Stimulated activated CD4-positive, alpha-beta T cell treated with anti-CD3 and anti-CD28 coated beads, Interleukin-1b, Interleukin-23, amount 100 ng/mL, for 24 hours (primary cell): ENCODE measurements at places on chromosomes 1 and 21.

DNA sequence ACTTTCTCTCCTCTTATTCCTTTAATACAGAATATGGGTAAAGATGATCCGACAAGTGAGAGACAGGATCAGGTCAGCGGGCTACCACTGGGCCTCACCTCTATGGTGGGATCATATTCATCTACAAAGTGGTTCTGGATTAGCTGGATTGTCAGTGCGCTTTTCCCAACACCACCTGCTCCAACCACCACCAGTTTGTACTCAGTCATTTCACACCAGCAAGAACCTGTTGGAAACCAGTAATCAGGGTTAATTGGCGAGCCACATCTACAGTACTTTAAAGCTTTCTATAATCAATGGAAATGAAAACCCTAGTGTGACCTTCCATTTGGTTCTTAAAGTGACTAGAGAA is 643 bp downstream of the NRAS start:
- DNase-seq, result no peak

DNA sequence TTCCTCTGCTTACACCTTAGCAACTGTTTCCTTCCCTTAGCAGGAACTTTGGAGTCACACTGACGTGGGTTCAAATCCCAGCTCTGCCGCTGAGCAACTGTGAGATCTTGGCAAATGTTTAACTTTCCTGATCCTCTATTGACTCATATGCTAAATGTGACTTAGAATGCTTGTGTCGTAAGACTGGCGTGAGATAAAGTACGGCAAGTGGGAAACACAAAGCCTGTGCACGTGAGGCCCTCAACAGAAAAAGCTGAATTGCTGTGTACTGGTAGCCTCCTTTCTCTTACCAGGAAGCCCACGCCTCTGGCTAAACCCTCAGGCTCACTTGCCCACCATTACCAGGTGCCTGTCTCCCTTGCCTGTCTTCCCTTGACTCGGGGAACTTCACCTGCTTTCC is 135.4 kb upstream of the TNR start:
- no peak for DNase-seq

DNA sequence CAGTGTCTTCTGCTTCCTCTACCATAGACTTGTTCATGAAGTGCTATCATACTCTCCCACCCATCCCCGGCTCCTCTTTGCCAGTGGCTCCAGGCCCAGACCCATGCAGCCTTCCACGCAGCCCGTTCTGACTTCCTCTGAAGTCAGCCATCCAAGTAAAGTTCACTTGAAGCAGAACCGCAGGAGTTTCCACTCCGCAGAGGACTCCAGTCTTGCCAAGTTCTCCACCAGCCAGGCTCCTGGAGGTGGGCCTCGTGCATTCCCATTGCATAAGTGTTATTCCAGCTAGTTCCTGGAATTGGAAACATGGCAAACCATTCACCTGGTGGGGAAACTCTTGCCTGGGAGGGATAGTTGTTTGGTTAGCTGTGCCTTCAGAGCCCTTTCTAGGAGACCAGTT is 185.1 kb downstream of the PLPP3 start:
- DNase-seq, result no peak

DNA sequence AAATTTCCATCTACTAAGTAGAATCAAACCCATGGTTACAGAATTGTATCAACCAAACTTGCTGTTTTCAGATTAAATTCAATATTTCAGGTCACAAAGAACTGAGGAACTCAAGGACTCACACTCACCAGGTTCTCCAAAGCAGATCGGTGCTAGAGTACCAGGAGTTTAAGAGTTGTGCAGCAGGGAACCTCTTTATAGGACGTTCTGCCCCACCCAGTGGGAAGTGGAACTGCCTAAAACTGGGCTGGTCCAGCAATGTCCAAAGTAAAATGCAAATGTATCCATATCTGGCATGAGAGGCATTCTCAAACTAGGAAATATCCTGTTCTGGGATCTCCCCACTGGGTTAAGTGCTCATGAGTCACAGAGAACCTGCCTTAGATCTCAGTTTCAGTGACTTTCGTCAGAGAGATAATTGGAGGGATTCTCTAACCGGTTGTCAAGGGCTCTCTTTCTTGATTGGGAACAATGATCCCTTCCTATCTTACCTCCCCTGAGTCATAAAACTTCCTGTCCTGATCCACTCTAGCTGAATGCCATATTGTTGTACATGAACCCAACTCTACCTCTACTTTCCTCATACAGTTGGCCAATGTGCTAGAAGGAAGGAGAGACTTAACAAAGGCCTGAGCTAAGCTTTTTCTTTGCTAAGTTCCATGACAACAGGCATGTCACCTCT is at the start of gene SPRR2D:
Gene SPRR2D, minus strand, starts transcription at position 171 of the 682 bp plus-strand sequence. CDS start 774 bp downstream, outside the sequence.
- no peak for DNase-seq

GRCh38 chr1:2611031-2611501 is 21.8 kb downstream of the MMEL1 start:
- DNase-seq, result no peak

DNA sequence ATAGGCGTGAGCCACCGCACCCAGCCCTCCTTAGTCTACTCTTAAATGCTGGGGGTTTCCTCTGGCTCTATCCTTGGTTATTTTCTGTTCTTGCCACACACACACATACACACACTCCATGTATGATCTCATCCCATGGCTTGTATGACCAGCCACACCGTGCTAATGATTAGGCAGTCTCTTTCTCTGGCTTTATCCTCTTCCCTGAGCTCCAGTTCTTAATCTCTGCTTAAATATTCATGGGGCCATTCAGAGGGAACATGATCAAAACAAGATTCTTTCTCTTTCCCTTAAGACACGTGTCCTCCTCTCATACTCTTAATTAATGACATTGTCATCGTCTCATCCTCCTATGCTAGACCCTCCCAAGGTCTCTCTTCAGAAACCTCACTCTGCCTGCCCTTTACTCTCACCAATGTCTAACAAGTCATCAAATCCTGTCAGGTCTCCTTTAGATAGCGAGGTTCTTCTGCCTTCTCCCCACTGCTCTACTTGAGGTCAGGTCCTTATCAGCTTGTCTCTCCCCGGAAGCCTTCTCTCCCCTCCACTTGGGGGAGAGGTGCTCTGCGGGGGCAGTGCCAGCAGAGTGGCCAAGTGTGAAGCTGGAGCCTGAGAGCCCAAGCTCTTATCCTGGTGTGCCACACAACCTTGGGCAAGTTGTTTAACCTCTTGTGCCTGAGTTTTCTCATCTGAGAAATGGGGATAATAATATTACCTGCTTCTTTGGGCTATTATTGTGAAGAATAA is 83.0 kb upstream of the GNG12 start:
- no peak for DNase-seq

DNA sequence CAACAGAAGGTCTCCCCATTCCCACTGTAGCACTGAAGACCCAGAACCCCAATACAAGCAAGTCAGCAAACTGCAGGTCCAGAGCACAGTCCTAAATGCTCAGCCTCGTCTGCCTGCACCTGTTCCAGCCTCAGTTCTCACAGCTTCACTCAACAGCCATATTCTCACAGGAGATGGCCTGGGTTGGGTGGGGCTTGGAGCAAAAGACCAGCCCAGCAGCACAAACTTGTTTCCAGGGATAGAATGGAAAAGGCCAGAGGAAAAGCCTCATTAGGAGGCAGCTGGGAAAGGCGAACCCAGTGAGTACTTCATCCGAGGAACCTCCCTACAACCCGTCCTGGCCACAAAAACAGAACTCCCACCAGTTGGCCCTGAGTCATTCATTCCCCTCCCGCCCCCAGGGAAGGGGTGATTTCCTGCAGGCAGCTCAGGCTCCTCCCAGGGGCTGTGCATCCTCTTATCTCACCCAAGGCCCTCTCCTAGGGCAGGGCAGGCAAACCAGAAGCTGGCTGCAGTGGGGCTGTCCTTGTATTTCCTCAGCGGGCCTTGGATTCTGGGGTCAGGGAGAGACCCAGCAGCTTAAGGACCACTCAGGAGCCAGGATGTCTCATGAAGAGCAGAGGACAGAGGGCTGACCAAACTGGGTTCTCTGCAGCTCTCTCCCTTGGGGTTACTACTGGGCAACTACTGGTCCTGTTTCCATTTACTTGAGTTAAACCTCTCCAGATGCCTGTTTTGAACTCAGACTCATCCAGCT is 7.4 kb upstream of the MPL start:
- DNase-seq, result no peak

- no peak for DNase-seq
Observed at GRCh38 chr1:9319789-9320519, 27.3 kb downstream of the SPSB1 start.

DNA sequence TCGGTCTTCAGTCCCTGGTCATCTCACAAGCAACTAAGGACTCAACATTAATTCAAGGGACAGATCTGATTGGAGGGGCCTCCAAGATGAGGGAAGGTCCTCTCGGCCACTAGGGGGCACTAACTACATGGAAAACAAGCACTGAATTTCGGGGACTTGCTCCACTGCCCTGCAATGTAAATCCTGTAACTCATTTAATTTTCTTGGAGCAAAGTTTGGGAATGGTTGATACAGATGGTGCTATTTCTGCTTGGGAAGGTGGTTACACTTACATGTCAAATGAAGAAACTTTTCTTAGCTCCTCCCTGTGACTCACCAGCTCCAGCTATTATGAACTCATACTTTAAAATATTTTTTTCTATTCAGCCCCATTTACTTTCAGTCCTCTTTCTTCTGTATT is 97.4 kb upstream of the KCNJ15 start:
- DNase-seq, result peak; percentile 54

DNA sequence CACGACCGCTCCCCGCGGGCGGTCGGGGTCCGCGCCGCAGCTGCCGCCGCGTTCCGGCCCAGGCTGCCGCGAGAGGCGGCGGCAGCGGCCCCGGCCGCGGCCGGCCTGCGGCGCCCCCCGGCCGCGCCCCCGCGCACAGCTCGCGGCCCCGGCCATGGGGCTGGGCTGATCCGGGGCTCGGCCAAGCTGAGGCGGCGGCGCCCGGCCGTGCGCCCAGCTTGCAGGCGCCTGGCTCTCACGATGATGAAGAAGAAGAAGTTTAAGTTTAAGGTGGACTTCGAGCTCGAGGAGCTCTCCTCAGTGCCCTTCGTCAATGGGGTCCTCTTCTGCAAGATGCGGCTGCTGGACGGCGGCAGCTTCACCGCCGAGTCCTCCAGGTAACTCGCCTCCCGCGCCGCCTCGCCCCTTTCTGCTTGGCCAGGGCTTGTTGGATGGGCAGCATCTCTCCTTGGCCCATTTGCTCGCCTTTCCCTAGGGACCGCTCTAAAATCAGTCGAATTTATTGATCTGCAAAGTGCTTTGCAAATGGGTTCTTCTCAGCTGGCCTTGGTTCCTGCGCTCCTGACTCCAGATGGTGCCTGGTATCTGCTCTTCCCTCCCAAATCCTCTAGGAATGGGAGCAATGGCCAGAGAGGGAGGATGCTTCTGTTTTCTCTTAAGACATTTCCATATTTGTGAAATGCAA is 431 bp downstream of the EEIG2 start:
- DNase-seq, result no peak

DNA sequence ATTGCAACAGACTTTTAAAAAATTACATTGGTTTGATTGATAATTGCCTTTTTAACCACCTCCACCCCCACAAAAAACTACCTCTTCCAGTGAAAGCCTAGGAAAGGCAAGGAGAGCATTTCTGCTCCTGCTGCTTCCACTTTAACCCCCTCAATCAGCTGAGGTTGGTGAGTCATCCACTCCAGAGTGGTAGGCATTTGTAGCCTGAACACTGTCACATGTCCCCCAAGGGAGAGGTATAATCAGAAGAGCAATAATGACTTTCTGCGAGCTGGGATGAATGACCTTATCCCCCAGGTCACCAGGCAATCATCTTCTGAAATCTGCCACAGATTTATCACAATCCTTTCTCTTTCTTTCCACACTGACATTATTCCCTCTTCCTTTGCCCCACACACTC is 126.6 kb upstream of the CAMK1G start:
- no peak for DNase-seq

DNA sequence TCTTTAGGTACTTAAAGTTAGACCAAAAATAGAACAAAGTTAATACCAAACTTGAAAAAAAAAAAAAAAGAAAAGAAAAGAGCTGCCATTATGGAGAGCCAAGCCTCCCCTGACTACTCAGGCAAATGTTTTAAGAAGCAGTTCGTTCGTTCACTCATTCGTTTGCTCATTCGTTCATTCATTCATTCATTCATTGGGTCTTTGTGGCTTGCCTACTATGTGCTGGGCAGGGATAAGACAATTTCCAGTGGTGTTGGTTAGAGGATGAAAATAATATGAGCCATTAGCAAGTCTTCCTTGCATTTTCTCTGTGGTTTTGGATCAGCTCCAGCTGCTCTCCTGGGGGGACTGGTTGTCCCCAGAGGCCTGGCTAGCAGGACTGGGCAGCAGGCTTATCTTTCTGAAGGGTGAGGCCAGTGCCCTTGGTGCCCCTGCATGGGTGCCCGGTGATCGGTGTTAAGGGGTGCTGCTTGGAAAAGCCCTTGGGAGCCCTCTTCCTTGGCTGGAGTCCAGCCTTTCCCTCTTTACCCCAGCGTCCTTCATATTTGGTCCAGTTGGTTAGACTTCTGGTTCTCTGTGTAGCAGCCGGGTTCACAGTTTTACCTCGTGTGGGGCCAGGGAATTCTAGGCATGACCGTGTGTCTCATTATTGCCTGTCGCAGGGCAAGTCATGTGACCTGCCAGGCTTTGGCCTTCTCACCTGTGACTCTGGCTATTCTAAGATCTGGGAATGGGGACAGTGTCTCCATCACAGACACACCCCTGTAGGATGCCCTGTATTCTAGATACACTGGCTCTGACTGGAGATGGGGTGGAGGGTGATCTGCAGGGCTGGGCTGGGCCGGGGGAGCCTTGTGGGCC is 32.8 kb downstream of the LHX4 start:
- DNase-seq, result no peak

- DNase-seq, result no peak
Observed at GRCh38 chr1:204222764-204223055, 8.9 kb upstream of the GOLT1A start.

DNA sequence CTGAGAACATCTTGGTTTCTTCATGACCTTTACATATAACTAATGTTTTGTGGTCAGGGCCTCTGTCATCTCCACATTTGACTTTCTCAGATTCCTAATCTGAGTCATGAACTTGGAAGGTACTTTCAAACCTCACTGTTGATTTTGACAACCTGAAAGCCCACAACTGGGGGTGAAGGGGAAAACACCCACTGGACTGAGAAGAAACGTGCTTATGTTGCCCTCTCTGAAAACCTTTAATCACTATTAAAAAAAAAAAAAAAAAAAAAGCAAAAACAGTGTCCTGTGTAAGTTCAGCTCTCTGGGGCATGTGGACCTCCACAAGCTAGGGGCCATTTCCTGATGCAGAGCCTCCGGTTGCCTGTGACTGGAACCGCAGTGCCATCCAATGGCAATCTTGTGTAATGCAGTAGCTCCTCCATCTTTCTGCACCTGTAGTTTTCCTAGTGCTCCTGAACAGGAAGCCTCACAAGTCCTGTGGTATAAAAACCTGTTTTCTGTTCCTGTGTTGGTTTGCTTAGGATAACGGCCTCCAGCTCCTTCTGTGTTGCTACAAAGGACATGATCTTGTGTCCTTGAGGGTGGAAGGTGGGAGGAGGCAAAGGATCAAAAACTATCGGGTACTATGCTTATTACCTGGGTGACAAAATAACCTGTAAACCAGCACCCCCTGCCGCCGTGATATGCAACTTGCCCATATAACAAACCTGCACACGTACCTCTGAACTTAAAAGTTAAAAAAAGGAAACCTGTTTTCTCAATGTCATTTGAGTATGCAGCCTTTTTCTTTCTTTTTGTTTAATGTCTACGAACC is 124.5 kb downstream of the ZNF648 start:
- DNase-seq, result no peak
